ENCODE measurements at places on chromosomes 6 and 20.

DNA sequence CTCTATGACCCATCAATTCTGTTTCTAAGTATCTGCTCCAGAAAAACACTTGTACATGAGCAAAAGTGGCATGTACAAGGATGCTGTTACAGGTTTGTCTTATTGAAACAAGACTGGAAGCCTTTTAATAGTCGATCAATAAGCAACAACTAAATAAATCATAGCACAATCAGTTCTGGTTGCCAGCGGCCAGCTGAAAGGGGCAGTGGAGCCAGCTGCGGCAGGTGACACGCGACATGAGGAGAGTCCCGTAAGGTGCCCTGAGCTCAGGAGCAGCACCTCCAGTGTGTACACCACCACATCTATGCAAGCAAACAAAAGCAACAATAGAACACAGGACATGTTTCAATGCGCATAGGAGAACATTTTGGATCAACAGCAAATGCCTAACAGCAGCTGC lies 20.7 kb upstream of the NNAT start:
- ATAC-seq = no peak

GRCh38 chr6:88683734-88684133 lies 279.7 kb downstream of the RNGTT start:
- ATAC-seq = no peak

- no peak for ATAC-seq
These were observed 85.0 kb upstream of the BMP5 start for GRCh38 chr6:55960344-55960743.

GRCh38 chr20:62120990-62121775 lies 1.1 kb upstream of the LSM14B start:
- ATAC-seq = peak; percentile 8

- peak; percentile 94 for ATAC-seq
These were observed 75.4 kb upstream of the ECI2 start for GRCh38 chr6:4210629-4211419.

Measured in activated T-helper 17 cell treated with anti-CD3 and anti-CD28 coated beads, Interleukin-2, amount 50 U/mL, for 72 hours (primary cell).